ENCODE measurements at places on chromosomes 7 and 10.

DNA sequence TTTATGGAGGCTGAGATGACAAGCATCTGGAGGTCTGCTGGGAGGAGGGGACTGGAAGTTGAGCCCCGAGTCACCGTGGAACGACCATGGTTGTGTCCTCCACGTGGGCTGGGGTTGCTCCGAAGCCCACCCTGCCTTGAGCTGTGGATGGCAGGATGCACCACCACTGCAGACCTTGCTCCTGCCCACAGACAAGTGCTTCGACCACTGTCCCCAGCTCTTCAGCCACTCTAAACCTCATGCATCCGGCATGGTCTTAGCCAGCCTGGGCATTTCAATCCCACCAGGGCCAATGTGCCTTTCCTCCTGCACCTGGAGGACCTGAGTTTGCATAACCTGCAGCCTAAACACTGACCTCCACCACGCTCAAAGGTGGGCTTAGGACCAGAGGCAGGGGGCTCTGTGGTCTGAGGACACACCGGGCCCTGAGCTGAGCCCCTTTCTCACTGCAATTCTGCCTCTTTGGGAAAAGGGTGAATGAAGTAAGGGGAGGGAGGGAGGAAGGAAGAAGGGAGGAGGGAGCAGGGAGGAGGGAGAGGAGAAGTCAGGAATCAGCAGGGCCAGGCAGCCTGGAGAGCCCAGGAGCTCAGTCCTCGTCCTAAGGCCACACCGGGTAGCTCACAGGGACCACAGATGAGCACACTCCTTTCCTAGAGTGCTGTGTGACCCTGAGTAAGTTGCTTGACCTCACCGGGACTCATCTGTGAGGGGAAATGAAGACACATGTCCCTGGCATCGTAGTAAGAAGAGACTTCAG is 44.8 kb upstream of the DNAAF5 start:
- DNase-seq: no peak

DNA sequence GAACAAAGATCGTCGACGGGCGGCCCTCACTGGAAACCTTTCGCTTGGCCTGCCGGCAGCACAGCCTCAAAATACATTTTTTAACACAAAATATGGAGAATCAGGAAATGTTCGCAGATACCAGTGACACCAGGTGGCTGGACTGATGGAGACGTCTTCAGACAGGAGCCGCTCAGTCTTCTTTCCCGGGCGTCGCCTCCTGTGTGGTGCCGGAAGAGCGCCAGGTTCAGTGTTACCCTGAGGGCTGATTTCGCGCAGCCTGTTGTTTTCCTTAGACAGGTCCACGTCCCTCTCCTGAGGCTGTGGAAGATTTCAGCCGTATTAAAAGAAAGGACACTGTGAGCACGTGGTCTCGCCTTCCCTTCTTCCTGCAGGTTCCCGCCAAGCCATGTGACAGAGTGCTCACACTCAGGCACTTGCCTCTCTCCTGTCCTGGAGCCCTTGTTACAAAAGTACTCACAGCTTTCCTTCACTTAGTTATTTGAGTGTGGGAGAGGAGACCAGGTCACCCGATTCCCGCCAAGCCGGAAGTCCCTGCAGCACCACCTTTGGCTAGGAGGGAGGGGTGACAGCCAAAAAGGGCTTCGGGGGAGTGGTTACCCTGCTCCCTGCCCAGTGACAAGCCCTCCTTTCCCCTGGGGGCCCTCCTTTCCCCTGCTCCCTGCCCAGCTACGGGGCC is 21.7 kb upstream of the PWWP2B start:
- DNase-seq: no peak

GRCh38 chr7:24715661-24716479 is 41.4 kb downstream of the GSDME start:
- DNase-seq: no peak

DNA sequence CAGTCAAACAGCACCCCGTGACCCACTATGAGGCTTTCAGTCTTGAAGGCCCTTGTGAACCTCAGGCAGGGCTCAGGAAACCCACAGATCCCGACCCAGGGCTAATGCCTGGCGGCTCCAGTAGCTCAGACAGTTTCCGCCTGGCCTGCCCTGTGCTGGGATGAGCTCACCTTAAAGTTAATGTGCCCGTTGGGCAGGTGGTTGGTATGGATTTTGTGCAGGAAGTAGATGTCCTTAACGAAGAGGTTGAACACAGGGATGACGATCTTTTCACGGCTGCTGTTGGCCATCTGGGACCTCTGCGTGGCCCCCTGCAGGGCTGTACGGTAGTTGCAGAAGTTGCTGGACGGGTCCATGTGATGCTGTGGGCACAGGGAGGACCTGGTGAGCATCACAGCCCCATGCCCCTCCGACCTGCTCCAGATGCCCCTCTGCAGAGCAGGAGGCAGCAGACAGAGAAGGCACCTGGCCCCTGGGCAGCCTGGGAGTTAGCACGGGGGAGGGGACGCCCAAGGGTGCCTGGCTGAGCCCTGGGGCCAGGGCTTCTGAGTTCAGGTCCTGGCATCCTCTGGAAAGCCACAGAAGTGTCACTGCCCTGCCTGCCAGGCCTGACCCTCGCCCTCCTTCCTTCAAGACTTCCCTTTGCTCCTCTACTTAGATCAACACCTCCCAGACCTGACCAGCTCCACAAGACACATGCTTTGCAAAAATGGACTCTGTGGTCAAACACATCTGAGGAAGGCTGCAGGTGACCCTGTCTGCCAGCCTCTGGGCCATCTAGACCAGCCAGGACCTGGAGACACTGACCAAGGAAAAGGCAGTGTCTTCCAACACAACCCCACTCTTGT is 59.8 kb downstream of the CSGALNACT2 start:
- no peak for DNase-seq

GRCh38 chr7:92598310-92598981 is 8.3 kb upstream of the FAM133B start:
- no peak for DNase-seq

DNA sequence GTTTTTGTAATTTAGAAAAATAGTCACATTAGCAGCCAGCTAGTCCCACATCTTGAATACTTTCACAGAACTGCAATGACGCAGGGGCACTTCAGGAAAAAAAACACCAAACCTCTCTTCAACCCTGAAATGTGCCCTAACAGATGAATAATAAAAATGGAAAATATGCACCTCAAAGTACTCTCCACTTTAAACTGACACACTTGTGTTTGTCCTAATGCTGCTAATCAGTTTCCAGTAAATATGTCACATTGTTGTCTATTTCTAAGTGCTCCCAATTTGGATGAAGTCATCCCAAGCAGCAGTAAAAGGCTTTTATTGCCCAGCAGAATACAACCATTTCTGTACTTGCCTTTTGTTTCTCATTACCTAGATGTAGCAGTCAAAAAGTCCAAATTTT is 86.7 kb downstream of the PARD3 start:
- DNase-seq: no peak

- no peak for DNase-seq
Observed at GRCh38 chr10:52539463-52539862, 225.4 kb downstream of the DKK1 start.

DNA sequence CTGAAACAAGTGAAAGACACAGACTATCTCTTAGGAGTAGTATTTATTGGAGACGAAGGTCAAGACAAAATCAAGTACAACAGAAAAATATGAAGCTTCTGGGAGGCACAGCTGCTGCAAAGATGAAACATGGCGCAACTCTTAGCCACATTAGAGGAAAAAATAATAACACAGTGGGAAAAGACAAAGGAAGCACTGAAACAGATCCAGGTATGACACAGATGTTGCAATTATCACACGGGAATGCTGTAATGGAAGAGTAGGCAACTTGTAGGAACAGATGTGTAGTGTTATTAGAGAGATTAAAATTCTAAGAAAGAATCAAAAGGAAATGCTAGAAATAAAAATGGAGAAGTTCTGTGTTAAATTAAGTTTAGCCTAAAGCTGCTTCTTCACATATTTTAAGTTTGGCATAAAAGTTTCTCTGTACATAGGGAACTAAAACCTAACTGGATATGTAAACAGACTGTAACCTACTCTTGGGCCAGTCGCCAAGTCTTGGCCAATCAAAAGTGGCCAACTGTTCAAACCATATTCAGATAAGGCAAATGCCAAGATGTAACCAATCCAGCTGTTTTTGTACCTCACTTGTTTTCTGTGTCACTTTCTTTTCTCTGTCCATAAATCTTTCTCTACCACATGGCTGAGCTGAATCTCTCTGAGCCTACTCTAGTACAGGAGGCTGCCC is 1132.0 kb upstream of the LRRTM3 start:
- no peak for DNase-seq

DNA sequence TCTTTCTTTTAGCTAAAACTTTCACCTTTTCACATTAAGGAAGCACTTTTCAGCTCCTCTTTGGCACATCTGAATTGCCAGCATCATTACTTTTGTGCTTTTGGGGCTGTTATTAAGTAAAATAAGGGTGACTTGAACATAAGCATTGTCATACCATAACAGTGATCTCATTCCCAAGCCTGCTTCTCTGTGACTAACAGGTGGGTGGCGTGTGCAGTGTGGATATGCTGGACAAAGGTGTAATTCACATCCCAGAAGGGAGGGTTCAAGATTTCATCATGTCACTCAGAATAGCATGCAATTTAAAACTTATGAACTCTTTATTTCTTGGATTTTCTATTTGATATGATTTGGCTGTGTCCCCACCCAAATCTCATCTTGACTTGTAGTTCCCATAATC is 517.4 kb upstream of the MKI67 start:
- no peak for DNase-seq

DNA sequence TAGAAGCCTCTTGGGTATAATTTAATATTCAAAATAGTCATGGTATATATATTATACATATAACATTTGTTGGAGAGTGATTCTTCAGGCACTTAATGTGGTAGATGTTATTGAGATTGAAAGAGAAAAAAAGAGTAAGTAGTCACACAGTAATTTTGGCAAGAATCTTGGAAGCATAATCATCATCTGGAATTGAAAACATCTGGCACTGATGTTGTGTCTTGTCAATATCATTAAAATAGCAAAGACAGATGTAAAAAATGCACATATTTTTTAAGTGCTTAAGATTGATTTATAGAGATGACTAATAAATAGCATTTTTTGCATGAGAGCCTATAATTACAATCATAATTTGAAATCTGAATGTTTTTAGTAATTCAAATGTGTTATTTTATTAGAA is 9.5 kb downstream of the SEMA3D start:
- no peak for DNase-seq

- no peak for DNase-seq
Observed at GRCh38 chr10:79436066-79436849, 9.2 kb downstream of the ZCCHC24 start.

DNA sequence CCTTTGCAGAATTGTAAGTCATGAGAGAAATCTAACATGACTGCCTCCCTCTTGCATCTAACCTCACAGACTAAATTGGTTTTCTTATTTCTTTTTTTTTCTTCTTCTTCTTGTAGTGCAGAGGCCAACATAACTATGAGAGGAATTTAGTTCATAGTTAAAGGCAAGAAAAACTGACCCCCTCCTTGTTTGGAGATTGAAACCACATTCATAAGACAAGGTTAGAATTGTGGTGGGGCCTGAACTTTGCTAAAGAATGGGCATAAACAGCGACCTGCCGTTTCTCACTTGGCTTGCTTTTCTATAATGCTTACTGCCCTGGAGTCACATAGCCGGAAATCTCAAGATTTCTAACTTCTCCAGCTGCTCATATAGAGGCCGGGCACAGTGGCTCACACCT is 2.4 kb upstream of the POLM start:
- no peak for DNase-seq

GRCh38 chr7:135930565-135931461 is 46.3 kb downstream of the MTPN start:
- peak; percentile 29 for DNase-seq

DNA sequence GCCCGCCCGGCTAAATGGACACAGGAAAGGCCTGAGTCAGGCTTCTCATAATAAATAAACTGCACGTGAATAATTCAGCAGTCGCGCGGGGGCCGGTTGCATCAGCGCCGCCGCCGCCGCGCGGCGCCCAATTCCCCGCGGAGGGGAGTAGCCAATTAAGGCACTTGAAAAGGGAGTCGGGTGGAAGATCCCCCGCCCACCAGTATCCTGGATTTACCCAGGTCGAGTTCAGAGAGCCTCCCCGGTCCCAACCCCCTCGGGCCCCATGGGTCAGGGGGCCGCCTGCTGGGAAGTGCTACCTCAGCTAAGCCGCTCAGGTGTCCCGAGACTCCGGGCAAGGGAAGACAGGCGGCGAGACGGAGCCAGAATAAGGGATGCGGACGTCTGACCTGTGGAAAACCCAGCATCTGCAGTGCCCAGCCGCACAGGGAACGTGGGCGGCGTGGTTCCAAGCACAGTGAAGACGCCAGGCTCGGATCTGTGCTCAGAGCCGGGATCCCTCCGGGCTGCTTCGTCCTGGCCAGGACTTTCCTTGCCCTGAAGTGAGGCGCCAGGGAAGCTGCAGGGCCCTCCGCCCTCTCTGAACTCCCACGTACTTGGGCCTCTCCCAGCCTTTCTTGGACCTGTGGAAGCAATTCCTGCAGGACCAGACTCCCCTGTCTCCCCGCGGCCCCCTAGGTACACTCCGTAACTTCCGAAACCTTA is 7.3 kb upstream of the LBX1 start:
- DNase-seq: no peak

DNA sequence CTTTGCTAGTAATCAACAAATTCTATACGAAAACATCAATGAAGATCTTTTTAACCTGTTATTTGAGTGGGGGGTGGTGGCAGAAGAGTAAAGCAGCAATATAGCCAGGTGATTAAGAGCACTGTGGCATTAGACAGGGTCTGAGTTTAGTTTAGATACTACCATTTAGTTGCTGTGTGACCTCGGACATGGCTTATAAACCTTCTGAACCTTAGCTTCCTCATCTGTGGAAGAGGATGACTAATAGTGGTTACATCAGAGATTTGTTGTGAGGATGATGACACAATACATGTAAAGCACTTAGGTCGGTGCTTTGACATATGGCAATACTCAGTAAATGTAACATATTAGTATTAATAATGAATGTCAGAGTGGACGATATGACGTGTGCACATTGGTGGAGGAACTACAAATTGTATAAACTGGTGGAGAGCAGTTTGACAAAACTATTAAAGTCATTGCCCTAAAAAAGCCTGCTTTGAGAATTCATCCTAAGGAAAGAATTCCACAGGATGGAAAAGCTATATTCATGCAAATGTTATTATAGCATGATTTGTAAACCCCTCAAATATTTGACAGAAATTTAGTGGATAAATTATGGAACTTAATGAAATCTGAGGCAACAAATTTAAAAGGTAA is 24.3 kb downstream of the SPAG6 start:
- DNase-seq: no peak

DNA sequence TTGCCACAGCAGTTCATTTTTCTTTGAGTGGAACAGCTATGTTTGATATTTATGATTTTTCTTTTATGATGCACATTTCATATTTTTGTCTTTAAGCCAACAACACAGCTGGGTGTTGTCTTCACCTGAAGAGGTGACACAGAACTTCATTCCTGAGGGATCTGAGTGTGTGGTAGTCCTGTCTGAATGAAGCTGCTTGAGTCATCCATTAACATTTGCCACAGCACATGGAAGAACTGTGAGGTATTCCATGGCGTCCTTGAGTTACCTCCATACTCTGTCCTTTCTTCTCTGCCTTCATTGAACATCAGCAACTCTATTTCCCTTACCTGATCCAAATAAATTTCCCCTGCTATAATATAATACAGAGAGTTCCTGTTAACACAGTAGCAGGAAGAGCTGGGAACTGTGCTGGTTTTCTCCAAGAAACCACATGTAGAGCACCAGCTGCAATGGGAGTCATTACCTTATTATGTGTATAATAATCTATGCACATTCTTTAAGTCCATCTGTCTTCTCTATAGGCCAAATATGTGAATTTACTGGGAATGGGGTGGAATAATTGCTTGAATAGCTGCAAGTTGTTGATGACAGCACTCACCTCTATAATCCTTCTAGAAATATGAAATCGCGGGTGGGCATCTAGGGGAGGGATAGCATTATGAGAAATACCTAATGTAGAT is 72.4 kb upstream of the TAC1 start:
- DNase-seq: no peak
